ENCODE measurements at places on chromosomes 6 and 20. TPM values are rescaled to one million over a fixed set of nuclear protein-coding genes. Genes with fewer than 3 reads are reported as not detected.

SIRPD gene
- total RNA-seq = not detected

MAS1 gene
- not detected for total RNA-seq

GRCh38 chr20:31972471-31973021, 4.6 kb downstream of the XKR7 start:
- peaks cover 10% of the 10 kb centered on the region for H3K4me1 ChIP-seq
- H3K27ac ChIP-seq = no peak overlapping the region
- no peaks in the 10 kb centered on the region for H3K36me3 ChIP-seq
- peaks cover 16% of the 10 kb centered on the region for H3K27me3 ChIP-seq

DNA sequence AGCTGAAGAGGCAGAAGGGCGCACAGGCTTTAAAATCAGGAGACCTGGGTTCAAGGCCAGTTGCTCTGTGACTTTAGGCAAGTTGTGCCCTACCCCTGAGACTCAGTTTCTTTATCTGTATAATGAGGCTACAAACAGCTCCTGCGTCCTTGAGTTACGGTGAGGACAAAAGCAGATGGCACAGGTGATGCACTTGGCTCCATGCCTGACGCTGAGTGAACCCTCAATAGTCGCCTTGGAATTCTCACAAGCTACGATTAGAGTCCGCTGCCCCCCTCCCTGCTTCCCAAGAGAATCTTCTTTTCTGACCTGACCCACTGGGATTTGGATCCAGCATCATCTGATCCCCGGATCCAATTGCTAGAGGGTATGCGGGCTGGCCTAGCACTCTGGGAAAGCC, 6.4 kb downstream of the KCNG1 start:
- H3K27ac ChIP-seq = no peak overlapping the region
- H3K27me3 ChIP-seq = peaks cover 5% of the 10 kb centered on the region
- DNase-seq = no peak
- H3K36me3 ChIP-seq = no peaks in the 10 kb centered on the region
- H3K4me3 ChIP-seq = no peak overlapping the region

GRCh38 chr6:46454691-46455090, 36.6 kb downstream of the RCAN2 start:
- no peaks in the 10 kb centered on the region for H3K4me1 ChIP-seq
- H3K4me3 ChIP-seq = no peak overlapping the region
- no peak overlapping the region for H3K27ac ChIP-seq
- H3K27me3 ChIP-seq = no peaks in the 10 kb centered on the region

DNA sequence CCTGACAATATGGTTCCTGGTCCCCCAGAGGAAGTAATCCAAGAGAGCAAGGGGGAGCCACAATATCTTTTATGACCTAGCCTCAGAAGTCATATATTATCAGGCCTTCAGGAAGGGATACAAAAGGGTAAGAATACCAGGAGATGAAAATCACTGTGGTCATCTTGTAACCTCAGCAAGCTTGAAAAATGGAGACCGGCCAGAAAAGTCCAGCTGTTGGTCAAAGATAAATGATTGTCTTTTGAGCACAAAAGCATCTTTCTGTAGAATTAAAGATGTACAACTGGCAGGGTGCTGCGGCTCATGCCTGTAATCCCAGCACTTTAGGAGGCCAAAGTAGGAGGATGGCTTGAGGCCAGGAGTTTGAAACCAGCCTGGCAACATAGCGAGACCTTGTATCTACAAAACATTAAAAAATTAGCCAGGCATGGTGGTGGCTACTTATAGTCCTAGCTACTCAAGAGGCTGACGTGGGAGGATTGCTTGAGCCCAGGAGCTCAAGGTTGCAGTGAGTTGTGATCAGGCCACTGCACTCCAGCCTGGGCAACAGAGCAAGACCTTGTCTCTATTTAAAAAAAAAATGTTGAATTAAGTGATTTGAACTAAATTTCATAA, 118.0 kb upstream of the MARCKS start:
- H3K4me3 ChIP-seq = no peak overlapping the region
- no peaks in the 10 kb centered on the region for H3K36me3 ChIP-seq
- no peak for DNase-seq
- H3K27me3 ChIP-seq = no peaks in the 10 kb centered on the region
- H3K27ac ChIP-seq = no peak overlapping the region
